ENCODE measurements at places on chromosomes 11 and 22.

GRCh38 chr11:122173587-122173986, 57.6 kb upstream of the BLID start:
- no peak for DNase-seq

GRCh38 chr22:39943337-39943736, 16.9 kb upstream of the TMA7B start:
- peak; percentile 71 for DNase-seq

GRCh38 chr22:42720263-42721044, at the start of gene A4GALT:
TSS of gene A4GALT (minus strand) at chr22:42720870. CDS start at chr22:42693951, 26,919 bp downstream.
- DNase-seq, result no peak

GRCh38 chr22:50148166-50148500, 22.4 kb upstream of the PANX2 start:
- no peak for DNase-seq

GRCh38 chr11:2211113-2211971, 39.7 kb upstream of the TH start:
- peak; percentile 57 for DNase-seq

DNA sequence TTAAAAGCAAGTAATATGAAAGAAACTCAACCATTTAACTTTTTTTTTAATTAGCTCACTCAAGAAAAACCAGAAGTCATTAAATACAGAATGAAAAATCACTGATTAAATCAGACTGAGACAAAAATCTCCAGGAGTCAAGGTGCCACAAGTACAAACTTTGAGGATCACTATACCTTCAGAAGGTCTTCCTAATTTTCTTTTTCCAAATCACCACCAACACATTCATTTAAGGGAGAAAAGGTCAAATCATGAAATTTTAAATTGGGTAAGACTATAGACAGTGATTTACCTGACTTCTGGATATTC, 32.3 kb downstream of the PITPNB start:
- no peak for DNase-seq

- no peak for DNase-seq
Observed at GRCh38 chr11:20618083-20618482, 18.7 kb downstream of the SLC6A5 start.

DNA sequence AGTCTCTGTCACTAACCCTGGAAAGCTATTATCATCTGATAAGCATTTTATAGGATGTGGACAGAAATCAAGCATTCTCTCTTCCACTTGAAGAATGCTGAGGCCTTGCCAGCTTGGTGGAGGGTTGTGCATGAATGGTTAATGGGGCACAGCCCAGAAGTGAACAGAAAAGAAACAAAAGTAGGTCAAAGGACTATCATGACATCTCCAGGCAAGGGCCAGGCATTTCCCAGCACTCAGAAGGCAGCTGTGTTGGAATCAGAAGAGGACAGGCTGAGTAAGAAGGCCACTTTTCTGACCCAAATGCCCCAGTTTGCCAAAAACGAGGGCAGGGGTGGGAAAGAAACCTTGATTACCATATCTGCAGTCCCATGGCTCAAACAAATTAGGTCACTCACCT, 12.4 kb downstream of the TENM4 start:
- DNase-seq, result no peak

- DNase-seq, result no peak
Observed at GRCh38 chr22:45731798-45732495, 60.3 kb downstream of the ATXN10 start.

DNA sequence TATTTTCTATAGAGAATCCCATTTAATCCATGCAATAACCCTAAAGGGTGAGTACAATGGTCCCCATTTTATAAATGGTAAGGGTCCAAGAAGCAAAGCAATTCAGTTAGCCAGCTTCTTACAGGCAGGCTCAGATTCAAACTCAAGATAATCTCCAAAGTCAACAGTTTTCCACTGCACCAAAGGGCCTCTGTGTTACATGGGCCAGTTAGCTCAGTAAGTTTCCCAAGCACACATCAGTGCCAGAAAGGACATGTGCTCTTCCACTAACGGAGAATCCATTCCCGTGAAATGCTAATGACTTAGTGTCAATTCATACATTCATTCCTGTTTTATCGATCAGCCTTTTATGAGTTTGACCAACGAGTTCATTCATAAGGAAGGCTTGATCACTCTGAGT, 11.0 kb downstream of the SLC43A1 start:
- DNase-seq, result no peak

GRCh38 chr22:22728382-22728781, 84.0 kb downstream of the GGTLC2 start:
- no peak for DNase-seq
